ENCODE measurements at places on chromosomes 16 and 17.

DNA sequence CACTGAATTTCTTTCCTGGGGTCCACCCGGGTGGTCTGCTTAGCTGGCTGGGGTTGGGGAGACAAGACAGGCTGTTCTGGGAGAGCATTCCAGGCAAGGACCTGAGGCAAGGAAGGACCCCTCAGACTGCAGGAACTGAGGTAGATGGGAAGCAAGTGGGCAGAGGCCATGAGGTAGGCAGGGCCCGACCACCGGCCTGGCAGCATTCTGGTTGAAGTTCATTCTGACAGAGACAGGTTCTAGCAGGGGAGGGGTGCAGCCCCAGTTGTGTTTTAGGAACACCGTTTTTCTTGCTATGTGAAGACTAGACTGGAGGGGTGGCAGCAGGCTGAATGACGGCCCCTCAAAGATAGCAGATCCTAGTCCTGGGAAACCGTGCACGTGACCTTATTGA, 17.5 kb downstream of the B9D1 start:
- no peaks in the 10 kb centered on the region for H3K36me3 ChIP-seq
- DNase-seq = no peak
- no peak overlapping the region for H3K4me3 ChIP-seq
- H3K4me1 ChIP-seq = peaks cover 41% of the 10 kb centered on the region

DNA sequence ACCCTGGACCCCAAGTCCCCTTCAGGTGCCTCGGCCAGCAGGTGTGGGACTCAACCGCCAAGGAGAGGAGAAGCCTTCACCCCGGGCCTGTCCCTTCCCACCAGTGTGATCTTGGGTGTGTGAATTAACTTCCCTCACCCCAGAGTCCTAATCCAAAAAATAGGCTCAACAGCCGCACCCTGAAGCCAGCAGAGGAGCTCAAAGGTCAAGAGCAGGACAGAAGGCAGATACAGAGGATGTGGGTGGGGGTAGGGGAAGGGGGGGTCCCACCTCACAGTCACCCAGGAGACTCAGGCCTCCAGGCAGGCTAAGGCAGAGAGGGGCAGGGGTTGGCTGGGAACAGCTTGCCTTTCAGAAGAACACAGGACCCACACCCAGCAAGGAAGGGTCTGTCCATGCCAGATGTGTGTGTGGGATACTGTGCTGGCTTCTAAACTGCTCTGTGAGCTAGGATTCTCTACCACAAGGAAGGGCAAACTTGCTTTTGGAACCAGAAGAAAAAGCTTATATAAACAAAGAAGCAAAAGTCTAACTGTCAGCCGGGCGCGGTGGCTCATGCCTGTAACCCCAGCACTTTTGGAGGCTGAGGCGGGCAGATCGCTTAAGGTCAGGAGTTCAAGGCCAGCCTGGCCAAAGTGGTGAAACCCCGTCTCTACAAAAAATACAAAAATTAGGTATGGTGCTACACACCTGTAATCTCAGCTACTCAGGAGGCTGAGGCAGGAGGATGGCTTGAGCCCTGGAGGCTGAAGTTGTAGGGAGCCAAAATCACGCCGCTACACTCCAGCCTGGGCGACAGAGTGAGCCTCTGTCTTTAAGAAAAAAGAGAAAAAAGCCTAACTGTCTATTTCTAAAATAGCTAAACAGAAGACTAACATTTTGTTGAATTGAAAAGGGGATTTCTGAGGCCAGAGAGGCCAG, 4.6 kb downstream of the PIEZO1 start:
- no peak for DNase-seq
- peaks cover 5% of the 10 kb centered on the region for H3K27me3 ChIP-seq
- peak overlapping the region; percentile 24 for H3K4me3 ChIP-seq
- H3K4me1 ChIP-seq = peaks cover 39% of the 10 kb centered on the region
- H3K27ac ChIP-seq = peak overlapping the region; percentile 54
- peaks cover 8% of the 10 kb centered on the region for H3K36me3 ChIP-seq

GRCh38 chr17:30782206-30782605, 42.3 kb downstream of the CRLF3 start:
- H3K4me3 ChIP-seq = no peak overlapping the region
- H3K27ac ChIP-seq = no peak overlapping the region

GRCh38 chr17:64787255-64787920, 125.3 kb upstream of the SMURF2 start:
- no peak overlapping the region for H3K27ac ChIP-seq
- peaks cover 1% of the 10 kb centered on the region for H3K27me3 ChIP-seq
- H3K4me1 ChIP-seq = peaks cover 6% of the 10 kb centered on the region
- no peak for DNase-seq
- H3K4me3 ChIP-seq = no peak overlapping the region

- no peaks in the 10 kb centered on the region for H3K36me3 ChIP-seq
- peaks cover 5% of the 10 kb centered on the region for H3K27me3 ChIP-seq
- H3K27ac ChIP-seq = no peak overlapping the region
- DNase-seq = no peak
- no peaks in the 10 kb centered on the region for H3K4me1 ChIP-seq
- H3K4me3 ChIP-seq = no peak overlapping the region
Measured at GRCh38 chr17:68182940-68183551, 64.8 kb upstream of the AMZ2 start.

- peaks cover 18% of the 10 kb centered on the region for H3K36me3 ChIP-seq
- peaks cover 41% of the 10 kb centered on the region for H3K4me1 ChIP-seq
- no peaks in the 10 kb centered on the region for H3K27me3 ChIP-seq
- peak overlapping the region; percentile 17 for H3K4me3 ChIP-seq
- H3K27ac ChIP-seq = peak overlapping the region; percentile 85
Measured at GRCh38 chr17:2157675-2158395, 102.9 kb downstream of the HIC1 start.

GRCh38 chr17:80935526-80935925, 56.1 kb upstream of the CHMP6 start:
- H3K27me3 ChIP-seq = no peaks in the 10 kb centered on the region
- no peak for DNase-seq
- no peak overlapping the region for H3K4me3 ChIP-seq
- peaks cover 5% of the 10 kb centered on the region for H3K36me3 ChIP-seq

DNA sequence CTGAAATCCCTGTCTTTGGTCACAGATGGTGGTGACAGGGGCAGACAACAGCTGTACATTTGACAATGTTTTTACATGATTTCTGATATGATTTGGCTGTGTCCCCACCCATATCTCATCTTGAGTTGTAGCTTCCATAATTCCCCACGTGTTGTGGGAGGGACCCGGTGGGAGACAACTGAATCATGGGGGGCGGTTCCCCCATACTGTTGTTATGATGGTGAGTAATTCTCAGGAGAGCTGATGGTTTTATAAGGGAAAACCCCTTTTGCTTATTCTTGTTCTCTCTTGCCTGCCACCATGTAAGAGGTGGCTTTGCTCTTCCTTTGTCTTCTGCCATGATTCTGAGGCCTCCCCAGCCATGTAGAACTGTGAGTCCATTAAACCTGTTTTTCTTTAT, 353.9 kb downstream of the CPPED1 start:
- H3K36me3 ChIP-seq = no peaks in the 10 kb centered on the region
- peaks cover 7% of the 10 kb centered on the region for H3K4me1 ChIP-seq
- DNase-seq = no peak
- H3K27me3 ChIP-seq = no peaks in the 10 kb centered on the region
- H3K27ac ChIP-seq = no peak overlapping the region

DNA sequence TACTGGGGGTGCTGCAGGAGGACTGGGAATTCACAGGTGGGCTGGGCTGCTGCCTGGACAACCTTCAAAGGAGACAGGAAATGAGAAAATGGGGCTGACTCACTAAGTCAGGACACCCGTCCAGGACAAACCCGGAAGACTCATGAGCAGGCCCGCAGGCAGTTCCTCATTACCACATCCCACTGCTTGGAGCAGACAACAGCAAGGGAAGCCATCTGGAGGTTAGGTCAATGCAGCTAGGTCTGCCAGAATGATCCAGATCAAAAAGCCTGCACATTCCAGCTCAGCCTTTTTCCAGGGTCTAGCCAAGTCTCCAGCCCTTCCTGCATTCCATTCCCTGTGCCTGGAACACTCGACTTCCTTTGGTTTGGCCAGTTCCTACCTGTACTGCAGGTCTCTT, 536.5 kb upstream of the CDH11 start:
- H3K4me1 ChIP-seq = peaks cover 44% of the 10 kb centered on the region
- H3K36me3 ChIP-seq = no peaks in the 10 kb centered on the region
- peak; percentile 91 for DNase-seq
- H3K27ac ChIP-seq = peak overlapping the region; percentile 90
- peak overlapping the region; percentile 72 for H3K4me3 ChIP-seq
- H3K27me3 ChIP-seq = peaks cover 2% of the 10 kb centered on the region

DNA sequence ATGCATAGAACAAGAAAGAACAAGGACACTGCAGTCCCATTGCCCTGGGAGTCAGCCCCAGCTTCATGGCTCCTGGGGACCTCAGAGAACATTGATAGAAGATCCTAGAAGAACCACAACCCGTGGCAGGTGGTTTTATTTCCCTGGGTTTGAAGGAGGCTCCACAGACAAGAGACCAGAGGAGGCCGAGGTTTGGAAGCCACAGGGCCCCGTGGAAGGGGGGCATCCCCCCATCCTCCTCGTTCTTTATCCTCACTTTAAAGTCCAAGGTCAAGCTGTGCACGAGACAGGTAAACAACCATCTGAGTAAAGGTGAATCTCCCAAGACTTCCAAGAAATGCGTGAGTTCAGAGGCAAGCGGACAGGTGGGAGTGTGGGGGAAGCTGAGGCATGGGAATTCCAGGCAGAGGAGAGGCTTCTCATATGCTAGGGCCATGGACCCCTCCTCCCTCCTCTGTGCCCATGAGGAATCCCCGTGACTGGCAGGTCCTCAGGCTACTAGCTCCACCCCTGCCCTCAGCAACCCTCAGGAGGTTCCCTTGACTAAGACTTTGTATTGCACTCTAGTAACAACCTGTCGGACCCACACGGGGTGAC, 849 bp upstream of the SULT1A1 start:
- H3K4me1 ChIP-seq = no peaks in the 10 kb centered on the region
- H3K4me3 ChIP-seq = no peak overlapping the region
- no peak for DNase-seq
- H3K27me3 ChIP-seq = peaks cover 37% of the 10 kb centered on the region
- no peaks in the 10 kb centered on the region for H3K36me3 ChIP-seq
- no peak overlapping the region for H3K27ac ChIP-seq

GRCh38 chr17:65811043-65811442, 249.6 kb upstream of the AXIN2 start:
- H3K27me3 ChIP-seq = peaks cover 2% of the 10 kb centered on the region
- H3K27ac ChIP-seq = no peak overlapping the region
- peaks cover 20% of the 10 kb centered on the region for H3K36me3 ChIP-seq
- DNase-seq = no peak
- no peaks in the 10 kb centered on the region for H3K4me1 ChIP-seq

DNA sequence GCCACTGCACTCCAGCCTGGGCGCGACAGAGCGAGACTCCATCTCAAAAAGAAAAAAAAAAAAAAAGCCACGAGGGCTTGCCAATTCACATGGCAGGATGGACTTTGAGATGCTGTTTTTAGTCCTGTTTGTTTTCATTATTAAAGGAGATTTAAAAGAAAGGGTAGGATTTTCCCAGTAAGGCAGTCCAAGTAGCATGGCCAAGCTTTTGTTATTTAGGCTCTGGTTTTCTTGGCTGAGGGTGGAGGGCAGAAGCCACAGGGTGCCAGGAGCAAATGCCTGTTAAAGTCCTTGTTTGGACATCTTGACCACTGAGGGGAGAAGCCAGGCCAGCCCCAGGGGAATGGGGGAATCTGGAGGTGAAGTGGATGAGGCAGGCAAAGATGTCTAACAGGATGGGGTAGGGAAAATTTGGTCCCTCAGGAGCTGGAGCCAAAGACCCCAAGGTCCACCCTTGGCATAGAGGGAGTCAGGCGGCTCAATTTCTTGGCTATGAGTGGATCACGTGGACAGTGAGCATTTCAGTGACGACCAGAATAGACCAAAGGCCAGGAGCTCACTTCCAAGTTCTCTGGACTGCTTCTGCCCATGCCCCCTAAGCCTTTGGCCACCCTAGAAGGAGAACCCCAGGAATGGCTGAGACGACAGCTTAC, 20.8 kb upstream of the PLLP start:
- no peak for DNase-seq
- H3K36me3 ChIP-seq = no peaks in the 10 kb centered on the region
- H3K27me3 ChIP-seq = peaks cover 42% of the 10 kb centered on the region
- peaks cover 7% of the 10 kb centered on the region for H3K4me1 ChIP-seq

GRCh38 chr17:57819867-57820266, 30.0 kb downstream of the MRPS23 start:
- DNase-seq = no peak
- H3K4me1 ChIP-seq = no peaks in the 10 kb centered on the region
- no peak overlapping the region for H3K4me3 ChIP-seq
- peaks cover 29% of the 10 kb centered on the region for H3K27me3 ChIP-seq
- H3K27ac ChIP-seq = no peak overlapping the region

GRCh38 chr17:81453712-81454111, 58.5 kb downstream of the BAHCC1 start:
- no peaks in the 10 kb centered on the region for H3K36me3 ChIP-seq
- no peak overlapping the region for H3K4me3 ChIP-seq
- no peak for DNase-seq
- H3K27me3 ChIP-seq = no peaks in the 10 kb centered on the region
- no peak overlapping the region for H3K27ac ChIP-seq
- H3K4me1 ChIP-seq = no peaks in the 10 kb centered on the region

GRCh38 chr16:22397464-22397863, 23.0 kb upstream of the CDR2 start:
- no peaks in the 10 kb centered on the region for H3K27me3 ChIP-seq
- H3K27ac ChIP-seq = peak overlapping the region; percentile 32
- H3K36me3 ChIP-seq = peaks cover 4% of the 10 kb centered on the region
- DNase-seq = peak; percentile 91
- H3K4me1 ChIP-seq = peaks cover 61% of the 10 kb centered on the region
- H3K4me3 ChIP-seq = peak overlapping the region; percentile 25

- no peak overlapping the region for H3K27ac ChIP-seq
- H3K36me3 ChIP-seq = no peaks in the 10 kb centered on the region
- H3K4me1 ChIP-seq = peaks cover 26% of the 10 kb centered on the region
Measured at GRCh38 chr16:57527027-57527426, 9.3 kb downstream of the CCDC102A start.

GRCh38 chr17:59167571-59168001, 12.0 kb downstream of the PRR11 start:
- H3K27ac ChIP-seq = peak overlapping the region; percentile 66
- DNase-seq = no peak
- no peaks in the 10 kb centered on the region for H3K27me3 ChIP-seq
- 0 out of 2 replicates have a peak overlapping the region, but pooled peaks have one; percentile 6 for H3K4me3 ChIP-seq
- peaks cover 16% of the 10 kb centered on the region for H3K4me1 ChIP-seq

DNA sequence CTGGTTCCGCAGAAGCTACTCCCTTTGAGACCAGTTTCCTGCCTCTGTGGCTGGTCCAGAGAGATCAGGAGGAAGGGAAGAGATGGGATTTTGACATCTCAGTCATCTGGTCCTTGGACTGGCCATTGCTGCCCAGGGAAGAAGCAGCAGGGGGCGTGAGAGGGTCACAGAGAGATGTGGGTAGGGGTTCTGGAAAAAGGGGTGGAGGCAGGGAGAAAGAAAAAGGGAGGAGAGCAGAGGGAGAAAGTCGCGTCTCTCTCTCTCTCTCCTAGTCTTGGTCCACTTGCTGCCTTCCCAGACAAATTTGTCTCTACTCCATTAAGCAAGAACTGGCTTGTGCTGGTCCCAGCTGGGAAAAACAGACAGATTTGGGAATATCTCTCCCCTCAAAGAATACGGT, 4.4 kb downstream of the SHBG start:
- H3K36me3 ChIP-seq = no peaks in the 10 kb centered on the region
- no peaks in the 10 kb centered on the region for H3K4me1 ChIP-seq
- H3K27me3 ChIP-seq = peaks cover 6% of the 10 kb centered on the region
- no peak overlapping the region for H3K27ac ChIP-seq
- peak; percentile 25 for DNase-seq

Data from HFFc6 (cell line).